ENCODE measurements at places on chromosomes 4 and X. TPM values are rescaled to one million over a fixed set of nuclear protein-coding genes. Genes with fewer than 3 reads are reported as not detected.

The PLXNB3 gene
- not detected for total RNA-seq

DNA sequence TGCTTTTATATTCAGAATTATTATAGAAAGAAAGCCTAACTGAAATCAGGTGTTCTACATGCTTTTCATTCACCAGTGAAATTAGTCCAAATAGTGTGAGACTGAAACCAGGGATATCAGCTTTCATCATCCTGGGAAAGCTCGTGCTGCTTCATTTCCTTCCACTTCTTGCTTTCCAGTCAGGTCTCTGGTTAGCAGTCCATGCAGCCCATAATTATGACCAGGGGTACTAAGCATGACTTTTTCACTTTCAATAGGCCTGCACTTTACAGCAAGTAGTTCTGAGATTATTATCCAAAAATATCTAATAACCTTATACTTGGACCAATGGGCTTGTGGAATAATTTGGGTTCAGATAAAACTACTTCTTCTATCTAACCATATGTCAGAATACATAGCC is 673.2 kb upstream of the MAGEB2 start:
- H3K4me1 ChIP-seq = no peaks in the 10 kb centered on the region
- no peak for DNase-seq
- no peak overlapping the region for H3K4me3 ChIP-seq
- H3K27me3 ChIP-seq = no peaks in the 10 kb centered on the region
- no peaks in the 10 kb centered on the region for H3K36me3 ChIP-seq
- H3K27ac ChIP-seq = no peak overlapping the region

DNA sequence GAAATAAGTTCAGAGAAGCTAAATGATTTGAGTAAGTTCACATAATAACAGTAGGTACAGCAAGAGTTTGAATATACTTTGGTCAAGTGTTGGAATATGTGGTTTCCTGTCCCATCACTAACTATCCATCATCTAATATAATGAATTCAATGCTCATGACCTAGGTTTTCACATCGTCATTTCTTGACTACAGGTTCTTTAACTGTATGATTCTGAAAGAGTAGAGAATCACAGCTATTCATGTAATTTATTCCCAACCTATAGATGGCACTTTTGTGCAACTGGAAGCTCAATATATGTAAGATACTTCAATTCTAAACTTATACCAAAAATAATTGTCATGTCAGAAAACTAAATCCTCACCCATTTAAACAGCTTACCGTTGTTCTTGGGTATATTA is 53.1 kb downstream of the TIGD2 start:
- H3K4me1 ChIP-seq = no peaks in the 10 kb centered on the region
- H3K4me3 ChIP-seq = no peak overlapping the region
- H3K27ac ChIP-seq = no peak overlapping the region
- no peaks in the 10 kb centered on the region for H3K36me3 ChIP-seq
- H3K27me3 ChIP-seq = no peaks in the 10 kb centered on the region
- no peak for DNase-seq

DNA sequence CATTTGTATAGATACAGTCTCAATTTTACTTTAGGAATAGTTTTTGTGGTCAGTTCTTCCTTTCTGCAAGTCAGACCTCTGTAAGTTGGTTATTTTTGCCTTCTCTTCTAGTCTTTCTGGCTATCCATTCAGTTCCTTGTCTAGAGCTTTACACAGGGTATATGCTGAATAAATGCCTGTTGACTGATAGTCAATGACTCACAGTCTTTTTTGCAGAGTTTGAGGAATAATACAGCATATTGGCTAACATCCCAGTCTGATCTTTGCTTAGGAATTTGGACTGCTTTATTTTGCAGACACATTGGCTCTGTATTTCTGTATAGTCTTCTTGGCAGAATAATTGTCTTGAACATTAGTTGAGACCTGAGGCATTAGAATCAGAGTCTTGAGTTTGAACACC is 132.4 kb downstream of the MAGEC1 start:
- H3K4me3 ChIP-seq = no peak overlapping the region
- DNase-seq = no peak
- no peaks in the 10 kb centered on the region for H3K4me1 ChIP-seq
- H3K27me3 ChIP-seq = no peaks in the 10 kb centered on the region
- H3K36me3 ChIP-seq = no peaks in the 10 kb centered on the region

GRCh38 chr4:85942107-85942506 is 417.7 kb downstream of the MAPK10 start:
- no peak overlapping the region for H3K27ac ChIP-seq
- H3K36me3 ChIP-seq = no peaks in the 10 kb centered on the region
- no peaks in the 10 kb centered on the region for H3K4me1 ChIP-seq
- H3K27me3 ChIP-seq = no peaks in the 10 kb centered on the region
- no peak overlapping the region for H3K4me3 ChIP-seq

DNA sequence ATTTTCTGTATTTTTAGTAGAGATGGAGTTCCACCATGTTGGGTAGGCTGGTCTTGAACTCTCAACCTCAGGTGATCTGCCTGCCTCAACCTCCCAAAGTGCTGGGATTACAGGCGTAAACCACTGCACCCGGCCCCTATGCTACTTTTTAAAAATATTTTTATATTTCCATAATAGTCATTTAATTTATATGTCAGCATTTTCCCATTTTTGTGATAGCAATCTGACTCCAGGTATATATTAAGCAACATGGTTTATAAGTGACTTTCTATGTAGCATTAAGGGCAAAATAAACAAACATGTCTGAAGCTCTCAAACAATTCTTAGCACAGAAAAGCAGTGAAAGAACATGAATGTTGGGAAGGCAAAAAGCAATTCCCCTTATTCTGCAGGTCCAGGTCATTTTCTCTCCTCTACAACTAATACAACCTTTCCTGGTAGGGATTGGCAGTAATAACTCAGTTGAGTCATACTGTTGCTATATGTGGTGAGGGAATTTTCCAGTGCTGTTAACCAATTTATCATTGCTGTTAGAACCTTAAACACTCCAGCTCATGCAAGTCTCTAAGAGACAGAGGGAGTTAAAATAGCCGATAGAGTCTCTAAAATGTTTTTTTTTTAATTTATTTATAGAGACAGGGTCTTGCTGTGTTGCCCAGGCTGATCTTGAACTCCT is 24.0 kb downstream of the SMIM14 start:
- H3K27me3 ChIP-seq = no peaks in the 10 kb centered on the region
- H3K27ac ChIP-seq = no peak overlapping the region
- DNase-seq = no peak

DNA sequence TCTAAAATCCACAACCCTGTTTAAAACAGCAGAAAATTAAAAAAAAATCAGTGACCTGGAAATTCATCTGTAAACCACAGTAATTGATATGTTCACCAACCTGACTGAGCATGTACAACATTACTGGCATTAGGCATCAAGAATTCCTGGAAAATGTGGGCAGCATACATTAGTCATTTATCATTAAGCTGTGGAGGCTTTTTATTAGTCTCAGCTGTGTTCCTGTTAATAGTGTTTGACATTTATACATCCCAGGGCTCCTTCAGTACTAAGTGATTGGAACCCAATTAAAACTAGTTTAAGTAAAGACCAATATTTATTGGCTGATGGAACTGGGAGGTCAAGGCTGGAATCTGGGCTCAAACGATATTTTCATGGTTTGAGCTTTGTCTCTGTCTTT is 227.3 kb upstream of the GIMD1 start:
- no peak overlapping the region for H3K4me3 ChIP-seq
- no peak for DNase-seq
- no peaks in the 10 kb centered on the region for H3K4me1 ChIP-seq

The RNF150 gene
- total RNA-seq = not detected
